ENCODE measurements at places on chromosomes 2 and 18.

- no peak for DNase-seq
Observed at GRCh38 chr2:216445501-216445900, 33.2 kb downstream of the SMARCAL1 start.

DNA sequence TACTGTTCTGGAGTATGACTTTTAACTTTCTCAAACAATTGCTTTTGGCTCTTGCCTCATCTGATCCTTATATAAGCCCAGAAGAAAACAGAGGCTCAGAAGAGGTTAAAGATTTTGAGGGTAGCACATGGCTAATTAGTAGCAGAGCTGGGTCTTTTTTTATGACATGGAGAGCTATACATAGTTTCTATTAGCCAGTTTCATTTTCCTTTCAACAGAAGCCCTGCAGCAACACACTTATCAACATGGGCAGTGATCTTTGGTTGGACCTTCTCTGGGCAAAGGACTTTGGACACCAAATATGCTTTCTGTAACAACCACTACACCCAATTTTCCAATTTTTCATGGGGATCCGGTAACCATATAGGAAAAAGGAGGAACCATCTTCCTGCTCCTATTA lies 64.9 kb downstream of the NCKAP5 start:
- no peak for DNase-seq

GRCh38 chr18:57748770-57749603 lies 54.1 kb downstream of the ATP8B1 start:
- no peak for DNase-seq

GRCh38 chr2:102185347-102185746 lies 1.5 kb upstream of the IL1RL2 start:
- no peak for DNase-seq

DNA sequence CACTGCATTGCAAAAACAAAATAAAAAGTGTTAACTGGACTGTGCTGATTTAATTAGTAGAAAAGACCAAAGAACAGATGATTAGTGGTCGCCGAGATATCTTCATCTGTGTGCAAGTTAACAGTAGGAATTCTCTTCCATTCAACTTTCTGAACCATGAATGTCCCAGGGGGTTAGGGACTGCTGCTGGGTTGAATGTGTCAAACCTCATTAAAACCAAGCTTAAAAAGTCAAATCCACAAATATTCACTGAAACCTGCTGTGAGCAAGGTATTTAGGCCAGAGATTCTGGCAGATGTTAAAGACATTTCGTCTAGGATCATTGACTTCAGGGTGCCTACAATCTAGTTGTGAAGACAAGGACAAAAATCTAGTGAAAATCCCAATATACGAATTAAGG lies 58.7 kb downstream of the STPG4 start:
- peak; percentile 34 for DNase-seq

GRCh38 chr2:113237604-113238160 lies 41.0 kb downstream of the PAX8 start:
- DNase-seq: no peak

- no peak for DNase-seq
Observed at GRCh38 chr2:103875131-103875530, 978.8 kb upstream of the POU3F3 start.

- DNase-seq: no peak
Observed at GRCh38 chr2:45497355-45497754, 113.7 kb downstream of the SRBD1 start.

- no peak for DNase-seq
Observed at GRCh38 chr2:47222826-47223554, 67.9 kb upstream of the STPG4 start.

GRCh38 chr2:132915812-132916549 lies 246.0 kb upstream of the LYPD1 start:
- DNase-seq: no peak

- peak; percentile 26 for DNase-seq
Observed at GRCh38 chr2:198144660-198145059, 340.3 kb downstream of the PLCL1 start.

GRCh38 chr2:9663008-9663879 lies 32.4 kb upstream of the YWHAQ start:
- DNase-seq: no peak

DNA sequence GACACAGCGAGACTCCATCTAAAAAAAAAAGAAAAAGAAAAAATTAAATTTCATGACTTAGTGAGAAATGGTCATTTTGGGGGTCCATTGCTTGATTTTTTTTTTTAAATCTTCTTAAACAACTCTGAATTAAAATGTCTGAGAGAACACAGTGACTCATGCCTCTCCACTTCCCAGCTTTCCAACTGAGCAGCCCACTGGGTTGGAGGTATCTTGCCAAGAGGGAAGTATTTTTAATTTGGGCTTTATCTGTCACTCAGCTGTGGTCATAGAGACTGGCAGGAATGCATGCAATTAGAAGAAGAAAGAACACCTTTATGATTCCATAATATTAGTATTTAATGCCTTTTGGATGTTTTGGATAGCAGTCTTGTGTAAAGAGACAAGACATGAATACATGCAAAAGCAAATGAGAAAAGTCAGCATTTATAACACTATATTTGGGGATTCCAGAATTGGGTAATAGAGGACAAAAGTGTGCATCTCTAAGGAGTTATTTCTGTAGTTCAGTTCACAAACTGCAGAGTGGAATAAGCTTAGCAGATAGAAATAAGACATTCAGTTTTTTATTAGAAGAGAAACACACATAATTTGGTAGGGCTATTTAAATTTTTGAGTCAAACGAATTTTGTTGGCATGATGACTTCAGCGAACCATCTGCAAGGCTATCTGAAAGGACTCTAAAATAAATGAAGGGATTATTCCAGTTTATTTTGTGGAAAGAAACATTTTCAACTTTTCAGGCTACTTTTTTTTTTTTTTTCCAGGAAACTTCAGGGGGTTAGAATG lies 254.8 kb downstream of the TGIF1 start:
- no peak for DNase-seq

DNA sequence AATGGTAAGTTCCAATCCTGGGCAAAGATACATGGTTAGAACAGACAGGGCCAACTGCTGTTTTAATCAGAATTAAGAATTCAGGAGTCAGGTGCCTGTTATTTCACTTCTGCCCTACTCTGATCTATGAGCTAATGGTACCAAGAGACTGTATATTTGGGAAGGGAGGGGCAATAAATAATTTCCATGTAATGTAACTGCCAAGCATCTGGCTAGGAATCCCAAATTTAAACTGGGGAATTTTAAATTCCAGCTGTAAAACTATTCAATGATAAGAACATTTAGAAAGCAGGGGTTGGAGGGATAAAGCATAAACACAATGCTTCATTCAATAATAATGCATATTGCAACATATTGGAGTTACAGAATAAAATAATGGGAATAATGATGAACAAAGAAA lies 49.7 kb downstream of the SCN7A start:
- no peak for DNase-seq

GRCh38 chr18:63160172-63160995 lies 159.2 kb downstream of the BCL2 start:
- DNase-seq: no peak

DNA sequence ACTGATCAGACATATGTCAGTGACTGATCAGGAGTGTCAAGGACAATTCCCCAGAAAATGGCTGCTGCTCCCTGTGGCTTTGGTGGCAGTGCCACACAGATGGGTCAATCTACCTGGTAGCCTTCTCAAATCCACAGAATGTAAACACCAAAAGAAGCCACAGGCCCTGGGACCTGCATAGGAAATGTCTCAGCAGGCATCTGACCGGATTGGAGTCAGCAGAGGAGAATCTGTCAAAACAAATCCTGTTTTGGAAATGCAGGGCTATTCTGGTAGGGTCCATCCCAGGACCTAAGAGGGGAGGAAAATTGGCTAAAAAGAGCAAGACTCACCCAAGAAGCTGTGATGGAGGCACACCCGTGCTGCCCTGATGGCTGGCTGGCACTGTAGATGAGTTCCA lies 189.7 kb downstream of the TMEM247 start:
- DNase-seq: no peak

GRCh38 chr2:71534826-71535225 lies 81.5 kb downstream of the DYSF start:
- DNase-seq: no peak

- no peak for DNase-seq
Observed at GRCh38 chr2:239948100-239948881, 76.9 kb downstream of the NDUFA10 start.

GRCh38 chr2:219619235-219619634 lies 8.2 kb upstream of the SLC4A3 start:
- peak; percentile 57 for DNase-seq

- DNase-seq: no peak
Observed at GRCh38 chr2:137942037-137942832, 22.0 kb upstream of the HNMT start.

DNA sequence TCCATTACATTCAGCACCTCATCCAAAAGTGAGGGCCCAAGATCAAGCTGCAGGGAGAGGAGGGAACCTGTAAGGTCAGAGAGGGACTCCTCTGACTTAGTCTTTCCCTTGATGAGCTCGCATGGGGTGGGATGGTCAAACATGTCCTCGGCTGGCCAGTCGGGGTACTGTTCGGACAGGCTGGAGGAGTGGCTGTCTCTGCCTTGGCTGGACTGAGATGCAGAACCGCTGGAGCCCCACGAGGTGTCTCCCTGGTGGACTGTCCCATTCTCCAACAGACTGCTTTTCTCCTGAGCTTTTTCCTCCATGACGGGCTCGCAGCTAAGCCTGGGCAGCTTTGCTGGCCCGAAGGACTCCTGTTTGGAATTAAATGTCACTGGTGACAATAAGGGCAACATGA lies 25.6 kb downstream of the CDC42EP3 start:
- no peak for DNase-seq

GRCh38 chr2:24365051-24365450 lies 4.7 kb upstream of the ITSN2 start:
- DNase-seq: no peak

DNA sequence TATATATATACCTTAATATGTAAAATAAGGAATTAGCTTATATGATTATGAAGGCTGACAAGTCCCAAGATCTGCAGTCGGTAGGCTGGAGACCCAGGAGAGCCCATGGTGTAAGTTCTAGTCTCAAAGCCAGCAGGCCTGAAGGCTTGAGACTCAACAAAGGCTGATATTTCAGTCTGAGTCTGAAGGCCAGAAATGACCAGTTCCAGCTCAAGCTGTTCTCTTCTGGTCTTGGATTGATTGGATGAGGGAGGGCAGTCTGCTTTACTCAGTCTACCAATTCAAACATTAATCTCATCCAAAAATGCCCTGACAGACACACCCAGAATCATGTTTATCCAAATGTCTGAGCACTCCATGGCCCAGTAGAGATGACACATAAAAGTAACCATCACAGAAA lies 22.0 kb downstream of the HNMT start:
- DNase-seq: no peak

GRCh38 chr2:133641497-133641896 lies 73.2 kb upstream of the NCKAP5 start:
- DNase-seq: peak; percentile 16

GRCh38 chr2:127162261-127163089 lies 55.5 kb upstream of the BIN1 start:
- DNase-seq: no peak

GRCh38 chr2:137705296-137705695 lies 259.0 kb upstream of the HNMT start:
- no peak for DNase-seq

GRCh38 chr18:29605365-29605764 lies 1428.4 kb upstream of the CDH2 start:
- DNase-seq: no peak

- DNase-seq: no peak
Observed at GRCh38 chr18:63150942-63151421, 168.6 kb downstream of the BCL2 start.

- no peak for DNase-seq
Observed at GRCh38 chr2:26674771-26675170, 17.8 kb upstream of the KCNK3 start.

Measured in neural progenitor cell (in vitro differentiated cells).